ENCODE measurements at places on chromosomes 7 and 10.

DNA sequence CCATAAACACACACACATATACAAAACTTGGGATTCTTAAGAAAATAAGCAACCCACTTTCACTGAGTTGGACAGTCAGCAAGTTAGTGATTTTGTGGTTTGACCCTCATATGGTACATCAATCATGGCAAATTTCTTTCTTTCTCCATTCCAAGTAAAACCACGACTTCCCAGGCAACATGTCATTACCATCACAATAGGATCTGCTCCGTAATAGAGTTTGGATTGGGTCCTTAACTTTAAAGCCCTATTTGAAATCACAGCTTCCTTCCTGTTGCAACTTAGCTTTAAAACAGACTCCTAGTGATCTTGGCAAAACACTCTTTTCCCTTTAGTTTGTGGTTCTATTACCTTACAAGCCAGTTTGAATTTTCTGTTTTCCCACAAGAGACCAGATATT is 483.6 kb downstream of the INHBA start:
- no peaks in the 10 kb centered on the region for H3K27me3 ChIP-seq
- H3K36me3 ChIP-seq = no peaks in the 10 kb centered on the region
- H3K4me3 ChIP-seq = no peak overlapping the region
- H3K27ac ChIP-seq = no peak overlapping the region

DNA sequence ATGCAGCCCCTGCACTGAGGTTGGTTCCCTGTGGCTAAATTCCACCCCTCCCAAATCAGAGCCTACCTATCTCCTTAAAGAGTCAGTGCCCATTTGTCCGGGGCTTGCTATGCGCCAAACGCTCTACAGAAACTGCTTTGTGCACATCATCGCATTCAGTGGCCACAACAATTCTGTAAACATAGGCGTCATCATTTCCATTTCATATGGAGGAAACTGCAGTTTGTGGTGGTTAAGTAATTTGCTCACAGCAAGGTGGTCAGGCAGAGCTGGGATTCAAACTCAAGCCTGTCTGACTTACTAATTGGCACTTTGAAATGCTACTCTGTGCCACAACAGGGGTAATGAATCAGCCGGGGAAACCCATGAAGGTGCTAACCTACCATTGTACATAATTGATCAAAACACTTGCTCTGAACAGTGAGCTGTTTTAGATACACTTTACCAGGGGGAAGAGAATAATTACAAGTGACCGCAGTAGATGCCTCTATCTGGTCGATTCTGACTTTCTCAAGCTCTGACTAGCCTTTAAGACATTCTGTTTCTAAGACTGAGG is 775.5 kb downstream of the LRMDA start:
- DNase-seq = no peak
- no peaks in the 10 kb centered on the region for H3K4me1 ChIP-seq
- no peak overlapping the region for H3K4me3 ChIP-seq
- H3K27me3 ChIP-seq = no peaks in the 10 kb centered on the region

DNA sequence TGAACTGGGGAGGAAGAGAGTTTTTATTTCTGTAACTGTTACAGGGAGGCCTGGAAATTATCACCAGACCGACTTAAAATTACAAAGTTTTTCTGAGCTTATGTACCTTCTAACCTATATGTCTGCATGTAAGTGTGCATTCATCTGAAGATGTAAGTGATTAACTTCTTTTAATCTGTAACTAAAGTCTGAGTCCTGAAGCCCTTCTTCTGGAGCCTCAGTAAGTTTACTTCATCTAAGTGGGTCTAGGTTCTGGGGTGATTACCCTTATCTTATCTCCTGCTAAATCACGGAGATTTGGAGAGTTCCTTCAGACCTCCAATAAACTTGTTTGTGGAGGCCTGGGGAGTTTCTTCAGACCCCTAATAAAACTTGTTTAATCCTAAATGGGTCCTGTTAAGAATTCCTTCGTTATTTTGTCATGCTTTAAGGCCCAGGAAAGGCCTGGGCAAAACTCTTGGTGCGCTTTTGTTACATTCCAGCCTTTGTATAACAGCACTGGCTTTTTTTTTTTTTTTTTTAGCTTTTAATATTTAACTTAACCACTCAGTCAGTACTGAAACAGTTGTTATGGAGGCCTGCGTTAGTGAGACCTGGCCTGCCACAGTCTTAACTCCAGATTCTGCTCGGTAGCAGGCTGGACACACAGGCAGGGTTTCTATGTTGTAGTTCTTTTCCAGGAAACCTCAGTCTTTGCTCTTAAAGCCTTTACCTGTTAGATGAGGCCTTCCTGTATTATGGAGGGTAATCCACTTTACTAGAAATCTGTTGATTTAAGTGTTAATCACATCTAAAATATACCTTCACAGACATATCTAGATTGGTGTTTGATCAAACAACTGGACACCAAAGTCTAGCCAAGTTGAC is 33.0 kb downstream of the TPST1 start:
- H3K36me3 ChIP-seq = no peaks in the 10 kb centered on the region
- no peaks in the 10 kb centered on the region for H3K27me3 ChIP-seq
- H3K4me3 ChIP-seq = no peak overlapping the region
- DNase-seq = no peak

DNA sequence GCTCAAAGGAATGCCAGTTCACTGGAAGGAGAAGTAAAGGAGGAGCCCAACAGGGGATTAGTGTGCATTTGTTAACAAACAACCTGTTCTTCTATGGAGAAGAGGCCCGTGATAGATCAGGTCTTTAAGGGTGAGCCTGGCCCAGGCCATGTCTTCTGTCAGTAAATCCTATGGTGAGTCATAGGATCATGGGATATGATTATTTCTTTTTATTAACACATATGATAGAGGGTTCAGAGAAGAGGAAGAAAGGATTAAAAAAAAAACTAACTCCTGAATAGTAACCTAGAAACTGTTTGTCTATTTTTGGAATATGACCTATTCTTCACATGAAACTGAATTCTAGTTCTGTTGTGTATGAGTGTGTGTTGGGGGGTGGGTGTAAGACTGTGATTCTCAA is 70.4 kb downstream of the GPR158 start:
- H3K27me3 ChIP-seq = no peaks in the 10 kb centered on the region
- H3K4me1 ChIP-seq = no peaks in the 10 kb centered on the region
- no peaks in the 10 kb centered on the region for H3K36me3 ChIP-seq
- no peak overlapping the region for H3K27ac ChIP-seq

DNA sequence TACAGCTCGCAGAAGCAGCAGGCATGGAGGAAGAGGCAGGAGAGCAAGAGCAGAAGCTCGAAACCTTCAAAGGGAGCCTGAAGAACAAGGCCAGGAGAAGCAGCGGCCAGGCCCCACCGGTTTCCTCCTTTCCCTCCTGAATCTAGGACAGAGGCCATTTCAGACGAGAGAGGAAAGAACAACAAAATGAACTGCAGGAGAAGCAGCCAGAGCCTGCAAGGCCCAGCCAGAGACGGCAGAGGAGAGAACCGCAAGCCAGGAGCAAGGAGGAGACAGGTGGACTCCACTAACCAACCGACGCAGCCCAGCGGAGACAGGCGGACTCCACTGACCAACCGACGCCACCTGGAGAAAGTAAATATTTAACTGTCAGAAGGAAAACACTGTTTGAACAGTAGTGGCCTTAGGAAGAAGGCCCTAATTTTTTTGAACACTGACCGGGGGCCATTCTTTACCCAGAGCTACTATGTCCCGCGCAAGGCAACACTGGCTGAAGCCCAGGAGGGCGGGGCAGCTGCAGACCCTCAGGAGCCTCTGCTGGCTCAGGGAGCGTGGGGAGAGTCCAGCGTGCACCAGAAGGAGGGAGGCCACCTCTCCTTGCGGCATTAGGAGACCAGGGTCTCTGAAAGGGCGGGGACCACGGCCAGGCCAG is 559.2 kb downstream of the PTPRN2 start:
- no peak for DNase-seq
- peaks cover 2% of the 10 kb centered on the region for H3K27me3 ChIP-seq
- peaks cover 7% of the 10 kb centered on the region for H3K4me1 ChIP-seq

DNA sequence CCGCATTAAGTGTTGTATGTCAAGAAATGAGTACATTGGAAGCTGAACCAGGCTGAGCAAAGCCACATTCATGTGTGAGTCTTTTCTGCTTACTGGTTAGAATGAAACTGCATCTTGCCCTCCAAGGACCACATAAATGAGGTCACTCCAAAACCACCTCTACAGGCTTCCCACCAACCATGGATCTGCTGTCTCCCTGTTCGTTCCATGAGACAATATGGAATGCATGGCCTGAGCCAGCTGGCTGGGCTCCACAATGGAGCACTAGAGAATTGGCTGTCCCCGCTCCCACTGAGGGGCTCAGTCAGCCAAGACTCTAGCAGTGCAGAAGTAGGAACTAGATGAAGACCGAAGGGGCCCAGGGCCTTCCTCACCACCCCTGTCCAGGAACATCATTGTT is 120.8 kb downstream of the TNS3 start:
- no peaks in the 10 kb centered on the region for H3K36me3 ChIP-seq
- no peaks in the 10 kb centered on the region for H3K4me1 ChIP-seq
- H3K4me3 ChIP-seq = no peak overlapping the region
- no peak overlapping the region for H3K27ac ChIP-seq
- H3K27me3 ChIP-seq = no peaks in the 10 kb centered on the region

DNA sequence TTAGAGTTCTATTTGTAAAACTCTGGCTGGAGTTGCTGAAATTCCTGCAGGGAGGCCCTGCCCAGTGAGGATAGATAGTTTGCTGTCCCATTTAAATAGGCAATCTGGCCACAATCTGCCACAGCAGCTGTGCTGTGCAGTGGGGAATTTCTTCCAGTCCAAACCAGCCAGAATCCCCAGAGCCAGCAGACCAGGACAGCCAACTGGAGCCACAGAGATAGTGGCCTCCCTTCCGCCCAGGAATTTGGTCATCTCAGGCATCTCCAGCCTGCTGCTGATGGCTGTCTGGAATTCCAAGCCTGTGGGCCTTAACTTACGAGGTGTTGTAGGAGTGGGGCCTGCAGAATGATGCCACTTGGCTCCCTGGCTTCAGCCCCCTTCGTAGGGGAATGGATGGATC is 643.4 kb downstream of the DNAJB9 start:
- H3K4me3 ChIP-seq = no peak overlapping the region
- no peak for DNase-seq
- no peaks in the 10 kb centered on the region for H3K36me3 ChIP-seq

GRCh38 chr7:126449611-126450268 is 803.0 kb downstream of the GRM8 start:
- H3K4me3 ChIP-seq = no peak overlapping the region
- no peaks in the 10 kb centered on the region for H3K36me3 ChIP-seq
- no peaks in the 10 kb centered on the region for H3K27me3 ChIP-seq
- no peak overlapping the region for H3K27ac ChIP-seq
- DNase-seq = no peak

DNA sequence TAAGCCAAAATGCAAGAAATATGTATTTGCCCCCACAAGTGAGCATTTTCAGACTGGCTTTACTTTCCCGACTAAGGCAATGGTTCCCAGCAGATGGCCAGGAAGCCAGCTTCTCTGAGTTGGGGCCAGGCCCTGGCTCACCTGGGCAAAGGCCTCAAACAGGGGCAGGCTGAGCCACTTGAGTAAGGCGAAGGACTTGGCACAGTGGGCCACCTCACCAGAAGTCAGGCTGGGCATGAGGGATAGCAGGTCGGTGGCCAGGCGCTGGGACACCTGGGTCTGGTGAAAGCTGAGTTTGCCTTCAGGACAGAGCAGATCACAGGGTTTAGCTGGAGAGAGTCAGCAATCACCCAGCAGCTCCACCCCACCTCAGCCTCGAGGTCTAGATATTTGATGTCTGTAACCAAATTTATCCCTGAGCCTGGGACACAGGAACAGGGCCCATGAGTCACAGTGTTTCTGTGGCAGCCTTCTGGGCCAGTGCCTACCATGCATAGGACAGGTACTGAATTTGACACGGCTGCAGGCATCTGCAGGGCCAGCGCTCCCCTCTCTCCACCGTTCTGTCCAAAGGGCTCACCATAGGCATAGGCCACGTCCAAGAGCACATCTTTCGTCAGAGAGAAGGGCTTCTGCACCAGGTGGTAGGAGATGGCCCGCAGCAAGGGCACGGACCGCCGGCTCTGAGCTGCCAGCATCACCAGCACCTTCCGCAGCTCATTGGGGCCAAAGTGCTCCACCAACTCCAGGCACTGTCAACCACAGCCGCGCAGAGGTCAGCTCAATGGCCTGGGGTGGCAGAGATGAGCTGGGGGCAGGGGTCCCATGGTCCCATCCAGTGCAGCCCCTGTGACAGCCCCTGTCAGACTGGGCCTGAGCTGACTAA is 7.3 kb downstream of the TBRG4 start:
- peaks cover 89% of the 10 kb centered on the region for H3K36me3 ChIP-seq
- H3K4me1 ChIP-seq = no peaks in the 10 kb centered on the region
- H3K27ac ChIP-seq = no peak overlapping the region

DNA sequence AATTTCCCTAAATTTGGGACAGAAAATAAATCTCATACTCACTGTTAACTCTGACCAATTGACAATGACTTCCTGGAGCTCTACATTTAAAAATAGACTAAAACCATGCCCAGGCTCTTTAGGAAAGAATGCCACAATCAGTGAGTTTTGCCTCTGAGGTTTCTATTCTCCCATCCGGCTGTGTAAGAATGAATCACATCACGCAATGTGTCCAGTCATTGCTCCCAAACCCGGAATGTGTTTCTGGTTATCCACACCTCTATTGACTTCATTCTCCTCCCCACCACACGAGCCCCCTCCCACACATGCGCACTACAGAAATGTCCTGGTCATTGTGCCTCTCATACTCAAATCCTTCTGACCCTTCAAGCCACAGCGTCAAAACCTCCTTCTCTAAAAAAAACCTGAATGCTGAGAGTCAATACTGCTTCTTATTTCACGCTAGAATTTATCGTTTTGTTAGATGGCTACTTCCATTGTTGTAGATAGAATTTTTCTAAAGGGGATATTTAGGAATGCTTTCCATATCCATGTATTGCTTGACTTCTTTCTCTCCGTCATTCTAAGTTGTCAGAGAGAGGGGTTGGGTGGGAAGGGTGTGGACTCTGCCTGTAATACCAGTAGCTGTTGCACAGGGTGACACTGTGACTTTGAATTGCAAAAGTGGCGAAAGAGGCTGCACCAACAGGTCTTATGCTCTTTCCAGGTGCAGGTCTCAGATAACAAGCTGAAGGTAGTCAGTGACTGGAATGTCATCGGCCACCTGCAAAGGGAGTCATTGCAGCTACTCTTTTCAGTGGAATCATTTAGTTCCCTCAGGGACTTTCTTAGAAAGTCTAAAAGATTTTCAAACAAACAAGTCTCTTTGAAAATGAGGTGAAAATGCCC is 356.6 kb downstream of the PAXIP1 start:
- no peaks in the 10 kb centered on the region for H3K27me3 ChIP-seq
- no peak overlapping the region for H3K4me3 ChIP-seq
- H3K36me3 ChIP-seq = no peaks in the 10 kb centered on the region
- no peak overlapping the region for H3K27ac ChIP-seq
- no peak for DNase-seq
- H3K4me1 ChIP-seq = no peaks in the 10 kb centered on the region

DNA sequence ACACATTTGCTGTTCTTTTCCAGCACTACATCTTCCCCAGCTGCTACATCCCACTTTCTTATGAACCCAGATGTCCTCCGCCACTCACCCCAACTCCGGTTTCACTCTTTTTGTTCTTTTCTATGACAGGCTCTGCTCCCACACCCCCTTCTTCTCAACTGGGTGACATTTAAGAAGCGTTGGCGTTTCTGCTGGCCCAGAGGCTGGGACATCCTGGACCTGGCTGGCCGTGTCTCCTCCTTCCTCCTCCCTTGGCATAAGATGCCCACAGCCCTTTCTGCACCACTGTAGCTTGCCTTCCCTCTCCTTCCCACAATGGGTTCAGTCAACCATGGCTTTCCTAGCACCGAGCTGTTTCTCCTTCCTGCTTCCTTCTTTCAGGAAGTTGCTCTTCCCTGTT is 9.4 kb upstream of the CALML5 start:
- peaks cover 16% of the 10 kb centered on the region for H3K27me3 ChIP-seq
- H3K4me3 ChIP-seq = no peak overlapping the region
- no peaks in the 10 kb centered on the region for H3K4me1 ChIP-seq
- H3K36me3 ChIP-seq = no peaks in the 10 kb centered on the region
- no peak for DNase-seq
- H3K27ac ChIP-seq = no peak overlapping the region

Data from neuronal stem cell (in vitro differentiated cells).